Stimulated activated CD4-positive, alpha-beta T cell treated with anti-CD3 and anti-CD28 coated beads, Interleukin-1b, Interleukin-23, amount 100 ng/mL, for 48 hours (primary cell): ENCODE measurements at places on chromosomes 13 and 19.

DNA sequence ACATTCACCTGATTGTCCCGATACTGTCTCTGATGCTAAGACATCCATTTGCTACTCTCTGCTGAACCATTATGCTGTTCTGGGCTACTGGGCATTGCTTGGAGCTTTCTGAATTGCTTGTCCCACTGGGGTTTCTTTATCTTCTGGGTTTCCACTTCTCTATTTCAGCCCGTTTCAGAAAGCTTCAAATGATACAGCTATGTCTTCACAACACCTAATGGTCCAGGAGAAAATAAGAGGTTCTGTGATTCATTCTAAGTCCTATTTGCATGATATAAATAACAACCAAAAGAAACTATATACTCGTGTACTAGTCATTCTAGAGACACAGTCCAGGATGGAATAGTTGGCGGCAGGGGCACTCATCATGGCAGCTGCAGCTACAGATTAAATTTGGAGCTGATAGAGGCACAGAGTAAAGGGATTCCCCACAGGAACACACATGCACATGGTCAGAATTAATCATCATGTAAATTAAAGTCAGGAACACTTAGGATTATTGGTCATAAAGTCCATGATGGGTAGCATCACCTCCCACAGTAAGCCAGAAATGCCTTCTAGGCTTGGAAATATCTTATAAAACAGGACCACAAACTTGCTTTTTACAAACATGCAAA is 33.3 kb upstream of the SCEL start:
- no peak for DNase-seq

DNA sequence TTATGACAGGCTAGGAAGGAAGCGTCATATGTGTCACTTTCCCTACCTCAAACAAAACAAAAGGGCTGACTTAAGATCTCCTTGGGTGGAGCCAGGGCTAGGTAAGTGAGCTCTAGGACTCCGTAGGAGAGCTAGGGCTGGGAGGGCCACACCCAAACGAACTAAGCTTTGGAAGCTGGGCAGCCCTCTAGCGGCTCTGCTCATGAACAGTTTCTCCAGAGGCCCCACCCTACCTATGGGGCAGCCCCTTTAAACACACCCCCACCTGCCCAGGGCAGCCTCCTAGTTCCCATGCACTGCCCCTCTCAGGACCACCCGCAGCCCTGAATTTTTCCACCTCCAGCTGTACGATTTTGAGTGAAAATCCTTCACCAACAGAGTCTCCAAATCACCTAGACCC is 3.5 kb downstream of the PEG3 start:
- no peak for DNase-seq

GRCh38 chr13:33697926-33698325 is 120.0 kb upstream of the RFC3 start:
- DNase-seq = no peak

- no peak for DNase-seq
Measured at GRCh38 chr13:112916296-112916695, 52.7 kb upstream of the MCF2L start.

- DNase-seq = no peak
Measured at GRCh38 chr13:103302676-103303075, 236.5 kb upstream of the SLC10A2 start.

GRCh38 chr13:100835695-100836094 is 161.1 kb upstream of the TMTC4 start:
- no peak for DNase-seq

- no peak for DNase-seq
Measured at GRCh38 chr19:19900139-19900728, 512 bp upstream of the ZNF93 start.

- DNase-seq = no peak
Measured at GRCh38 chr13:82330499-82330898, 1551.8 kb downstream of the SLITRK1 start.

DNA sequence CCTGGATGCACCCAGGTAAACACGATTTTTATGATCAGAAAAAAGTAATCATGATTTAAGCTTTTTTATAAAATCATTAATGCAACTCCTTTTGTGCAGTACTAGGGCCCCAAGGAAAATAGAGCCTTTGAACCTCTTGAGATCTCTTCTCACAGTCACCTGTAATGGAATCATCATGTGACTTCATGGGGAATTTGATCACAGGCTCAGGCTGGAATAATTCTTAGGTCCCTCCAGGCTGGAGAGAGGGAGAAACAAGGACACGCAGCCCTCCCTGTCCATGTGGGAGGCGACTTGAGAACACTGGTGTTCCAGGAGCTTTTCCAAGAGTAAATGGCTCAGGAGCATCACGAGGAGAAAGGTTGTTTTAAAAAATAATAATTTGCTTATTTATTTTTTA is 156.1 kb downstream of the NUFIP1 start:
- DNase-seq = no peak

GRCh38 chr19:55087542-55087901 is 11.9 kb downstream of the EPS8L1 start:
- DNase-seq = no peak

DNA sequence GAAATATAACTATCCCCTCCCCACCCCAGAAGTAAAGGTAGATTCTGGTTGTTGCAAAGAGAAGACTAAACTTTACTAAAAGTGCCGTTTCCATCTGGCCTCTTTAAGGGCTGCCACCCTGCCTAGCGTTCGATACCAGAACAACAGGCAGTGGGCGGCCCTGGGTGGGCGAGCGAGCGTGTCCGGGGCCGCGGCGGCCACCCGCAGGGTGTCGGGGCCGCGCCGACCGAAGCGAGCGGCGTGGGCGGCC is 2.6 kb downstream of the FGF9 start:
- no peak for DNase-seq

- peak; percentile 89 for DNase-seq
Measured at GRCh38 chr19:10602330-10603083, 15.4 kb upstream of the AP1M2 start.

DNA sequence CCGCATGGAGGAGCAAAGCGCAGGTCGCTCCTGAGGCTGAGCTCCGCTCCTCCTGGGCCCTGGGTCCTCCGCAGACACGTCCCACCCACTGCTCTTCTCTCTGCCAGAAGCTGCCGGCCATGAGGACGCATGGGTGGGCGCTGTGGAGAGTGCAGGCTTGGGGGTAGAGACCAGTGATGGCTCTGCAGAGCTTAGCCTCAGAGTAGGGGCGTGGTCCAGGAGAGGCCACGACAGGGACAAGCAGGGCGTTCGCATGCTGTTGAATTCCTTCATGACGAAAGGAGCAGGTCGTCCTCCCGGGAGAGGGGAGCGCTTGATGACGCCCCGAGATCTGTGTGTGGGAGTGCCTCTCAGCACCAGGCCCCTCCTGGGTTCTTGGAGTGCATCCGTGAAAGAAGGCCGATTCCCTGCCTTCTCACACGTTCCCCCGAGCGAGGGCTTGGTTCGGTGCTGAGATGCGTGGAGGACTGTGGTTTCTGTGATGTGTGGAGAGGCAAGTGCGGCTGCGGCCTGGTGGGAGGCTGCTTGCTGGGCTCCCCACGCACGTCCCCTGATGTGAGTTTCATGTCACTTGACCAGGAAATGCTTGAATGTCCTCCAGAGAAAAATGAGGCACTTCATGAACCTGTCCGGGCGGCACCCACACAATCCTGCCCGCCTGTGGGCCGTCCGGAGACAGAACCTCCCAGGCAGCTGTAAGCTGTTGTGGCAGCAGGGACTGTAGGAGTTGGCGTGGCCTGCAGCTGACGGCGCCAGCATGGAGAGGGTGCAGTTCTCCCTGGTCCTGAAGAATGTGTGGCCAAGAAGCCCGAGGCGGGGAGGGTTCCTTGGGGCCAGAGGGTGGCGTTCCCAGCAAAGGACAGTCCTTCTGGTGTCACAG is 4.5 kb downstream of the SF3A2 start:
- no peak for DNase-seq

- no peak for DNase-seq
Measured at GRCh38 chr13:28544026-28544425, 49.1 kb upstream of the FLT1 start.

DNA sequence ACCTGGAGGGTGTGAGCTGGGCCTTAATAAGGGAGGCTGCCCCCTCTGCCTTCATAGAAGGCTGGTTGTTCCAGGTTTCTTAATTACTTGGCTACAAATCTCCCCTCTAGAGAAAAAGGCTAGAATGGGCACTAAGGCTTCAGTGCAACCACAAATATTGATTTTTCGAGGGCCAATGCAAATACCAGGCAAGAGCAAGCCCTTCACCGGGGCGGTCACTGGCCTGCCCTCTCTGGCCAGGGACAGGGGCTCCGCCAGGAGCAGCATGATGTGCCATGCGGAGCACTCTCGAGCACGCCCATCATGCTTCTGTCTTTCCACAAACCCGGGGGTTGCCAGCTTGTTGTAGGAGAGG is 127.8 kb upstream of the SPACA7 start:
- DNase-seq = no peak

DNA sequence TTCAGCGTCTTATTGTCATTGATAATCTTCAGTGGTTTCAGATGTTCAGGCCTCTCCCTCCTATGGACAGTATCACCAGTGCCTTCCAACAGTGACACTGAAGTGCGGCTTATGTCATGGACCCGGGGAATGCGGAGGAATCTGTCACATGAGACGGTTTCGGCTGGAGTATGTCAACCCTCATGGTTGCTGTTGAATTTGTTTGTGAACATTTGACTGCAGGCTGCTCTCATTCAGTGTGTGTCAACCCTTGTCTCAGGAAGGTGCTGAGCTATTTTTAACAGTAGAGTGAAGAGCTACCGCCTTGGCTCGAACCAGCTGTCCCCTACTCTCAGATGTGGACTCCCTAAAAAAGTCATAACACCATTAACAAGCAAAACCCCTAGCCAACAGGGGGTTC is 138.8 kb upstream of the RNF113B start:
- no peak for DNase-seq

- no peak for DNase-seq
Measured at GRCh38 chr19:47104680-47105079, 8.9 kb downstream of the ZC3H4 start.

DNA sequence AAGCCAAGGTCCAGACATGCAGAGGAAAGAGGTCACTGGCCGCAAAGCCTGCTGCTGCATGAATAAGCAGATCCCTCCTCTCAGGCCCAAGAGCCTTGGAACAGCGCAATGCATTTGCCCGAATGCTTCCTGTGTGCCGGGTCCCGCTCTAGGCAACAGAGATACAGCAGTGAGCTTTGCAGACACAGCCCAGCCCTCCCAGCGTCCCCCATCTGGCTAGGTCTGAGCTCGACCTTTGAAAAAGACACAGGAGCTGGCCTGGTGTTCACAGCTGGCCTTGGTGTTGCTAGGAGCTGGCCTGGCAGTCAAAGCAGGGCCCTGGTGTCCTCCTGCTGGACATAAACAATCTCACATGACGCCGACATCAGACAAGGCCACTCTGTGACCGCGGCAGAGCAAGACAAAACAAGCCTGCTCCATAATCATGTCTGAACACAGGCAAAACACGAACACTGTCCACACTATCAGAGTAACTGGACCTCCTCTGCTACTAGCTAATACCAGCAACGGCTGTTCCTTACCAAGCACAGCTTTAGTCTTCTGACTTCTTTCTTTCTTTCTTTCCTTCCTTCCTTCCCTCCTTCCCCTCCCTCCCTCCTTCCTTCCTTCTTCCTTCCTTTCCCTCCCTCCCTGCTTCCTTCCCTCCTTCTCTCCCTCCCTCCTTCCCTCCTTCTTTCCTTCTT is 5.7 kb upstream of the PEX11G start:
- no peak for DNase-seq

GRCh38 chr19:2634228-2634951 is 68.1 kb downstream of the GNG7 start:
- DNase-seq = no peak

DNA sequence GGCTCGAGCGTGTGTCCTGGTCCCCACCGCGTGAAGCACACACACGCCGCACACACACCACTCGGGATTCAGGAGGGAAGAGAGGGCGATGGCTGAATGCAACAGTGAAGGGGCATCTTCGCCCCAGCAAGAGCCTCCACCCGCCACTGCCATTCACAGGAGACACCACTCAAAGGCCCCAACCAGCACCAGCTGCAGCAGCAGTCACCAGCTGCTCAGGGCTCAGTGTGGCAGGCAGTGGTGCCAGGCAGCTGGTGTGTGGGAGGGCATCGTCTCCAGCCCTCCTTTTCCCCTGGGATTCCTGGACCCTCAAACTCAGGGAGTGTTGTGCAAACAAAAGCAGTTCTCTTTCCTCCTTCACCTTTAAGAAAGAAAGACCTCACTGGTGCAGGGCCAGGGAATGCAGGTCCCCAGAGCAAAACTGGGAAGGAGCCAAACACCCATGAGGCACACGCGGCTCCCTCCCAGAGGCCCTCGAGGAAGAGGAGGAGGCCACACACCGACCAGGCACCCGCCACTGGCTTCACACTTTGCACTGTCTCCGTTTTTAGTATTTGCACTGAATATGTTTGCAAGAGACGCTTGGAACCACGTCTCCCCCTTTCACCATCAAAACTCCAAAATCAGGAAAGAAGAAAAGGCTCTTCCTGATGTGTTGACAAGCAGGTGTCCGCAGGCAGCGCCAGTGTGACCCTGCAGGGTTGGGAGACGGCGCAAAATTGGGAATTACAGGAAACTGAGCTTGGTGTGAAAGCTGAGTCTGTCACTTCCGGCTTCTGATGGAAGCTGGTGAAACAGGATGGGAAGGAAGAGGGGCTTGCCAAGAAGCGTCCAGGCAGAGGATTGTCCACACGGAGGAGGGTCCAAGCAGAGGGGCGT is 26.4 kb upstream of the F7 start:
- DNase-seq = no peak

DNA sequence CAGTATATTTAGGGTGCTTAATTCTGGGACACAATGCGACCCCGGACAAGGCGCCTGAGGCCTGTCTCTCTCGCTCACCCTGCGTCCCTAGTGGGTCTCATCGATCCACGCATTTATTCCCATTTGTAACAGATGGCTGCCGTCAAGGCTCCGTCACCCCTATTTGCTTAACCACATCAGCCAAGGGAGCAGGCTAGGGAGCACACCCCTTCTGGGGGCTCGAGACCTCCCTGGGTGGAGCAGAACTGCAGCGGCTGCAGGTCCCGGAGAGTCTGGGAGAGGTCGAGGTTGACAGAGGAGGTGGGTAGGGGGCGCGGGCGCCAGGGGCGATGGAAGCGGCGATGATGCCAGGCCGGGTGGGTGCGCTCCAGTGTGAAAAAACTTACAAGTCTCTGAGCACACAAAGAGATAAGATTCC is 507 bp downstream of the ALG5 start:
- DNase-seq = peak; percentile 14

DNA sequence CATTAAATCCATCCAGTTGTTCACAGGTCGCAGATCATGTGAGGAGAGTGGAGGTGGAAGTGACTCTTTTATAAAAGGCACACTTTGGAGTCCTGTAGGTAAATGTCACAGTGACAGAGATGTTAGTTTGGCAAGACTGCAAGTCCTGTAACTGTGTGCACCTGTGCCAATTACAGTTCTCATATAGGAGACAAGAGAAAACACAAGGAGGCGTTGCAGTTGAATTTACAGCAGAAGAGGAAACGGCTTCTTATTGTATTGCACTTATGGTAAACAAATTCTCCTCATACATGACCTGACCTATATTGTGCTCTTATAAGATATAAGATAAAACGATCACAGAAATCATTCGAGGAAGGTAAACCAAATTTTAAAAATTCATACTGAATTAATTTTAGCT is 732.8 kb upstream of the SLC10A2 start:
- DNase-seq = no peak

DNA sequence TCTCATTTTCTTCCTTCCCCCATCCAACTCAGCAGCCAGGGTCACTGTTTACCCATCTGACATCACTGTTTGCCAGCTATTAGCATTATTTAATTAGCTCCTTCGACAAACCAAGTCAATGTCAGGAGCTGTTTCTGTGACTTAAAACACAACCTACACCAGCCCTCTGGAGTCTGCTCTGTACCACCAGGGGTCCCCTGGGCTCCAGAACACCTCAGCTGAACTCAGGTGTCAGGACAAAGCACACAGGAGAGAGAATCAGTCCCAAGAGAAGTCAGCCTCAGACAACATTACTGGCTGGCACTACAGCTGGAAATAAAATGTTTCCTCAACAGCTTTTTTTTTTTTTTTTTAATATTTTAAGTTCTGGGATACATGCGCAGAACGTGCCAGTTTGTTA is 45.1 kb downstream of the DCLK1 start:
- DNase-seq = no peak
